ENCODE measurements at places on chromosomes 13 and 19.

GRCh38 chr13:76992548-76993001 is 694 bp downstream of the CLN5 start:
- DNase-seq: peak; percentile 36

DNA sequence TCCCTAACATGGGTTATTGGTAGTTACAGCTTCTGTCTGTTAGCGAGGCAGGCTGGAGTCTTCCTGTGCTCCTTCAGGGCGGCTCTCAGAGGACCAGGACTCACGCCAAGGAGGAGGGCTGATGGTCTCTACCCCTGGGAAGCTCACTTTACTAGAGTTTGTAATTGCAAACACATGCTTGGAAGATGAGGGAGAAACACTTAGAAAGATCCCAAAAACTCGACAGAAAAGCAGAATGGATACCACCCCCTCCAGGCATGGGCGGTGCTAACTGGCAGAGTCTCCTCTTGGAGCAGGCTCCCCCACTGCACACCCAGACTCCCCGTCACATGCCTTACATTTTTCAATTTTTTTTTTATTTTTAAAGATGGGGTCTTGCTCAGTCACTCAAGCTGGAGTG is 62.0 kb downstream of the PARP4 start:
- DNase-seq: peak; percentile 36

DNA sequence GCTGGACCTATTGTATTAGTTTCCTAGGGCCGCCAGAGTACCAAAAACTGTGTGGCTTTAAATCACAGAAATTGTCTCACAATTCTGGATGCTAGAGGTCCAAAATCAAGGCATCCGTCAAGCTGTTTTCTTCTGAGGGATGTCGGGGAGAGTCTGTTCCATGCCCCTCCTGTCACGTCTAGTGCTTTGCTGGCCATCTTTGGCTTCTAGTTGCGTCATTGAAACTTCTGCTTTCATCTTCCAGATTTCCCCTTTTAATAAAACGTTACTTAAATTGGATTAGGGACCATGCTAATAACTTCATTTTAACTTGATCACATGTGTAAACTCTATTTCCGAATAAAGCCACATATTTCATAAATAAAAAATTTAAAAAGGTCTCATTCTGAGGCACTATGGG is 47.5 kb downstream of the TRPM4 start:
- DNase-seq: no peak

GRCh38 chr19:57583104-57583520 is 833 bp upstream of the ZIK1 start:
- DNase-seq: no peak

- no peak for DNase-seq
These were observed 2678.4 kb downstream of the PCDH9 start for GRCh38 chr13:64551755-64552154.
